ENCODE measurements at places on chromosomes 3 and 15.

GRCh38 chr3:194582196-194582905 lies 50.9 kb downstream of the TMEM44 start:
- DNase-seq, result no peak

- no peak for DNase-seq
Measured at GRCh38 chr3:9638155-9638554, 11.2 kb upstream of the MTMR14 start.

- peak; percentile 30 for DNase-seq
Measured at GRCh38 chr3:115245899-115246298, 98.8 kb upstream of the ZBTB20 start.

GRCh38 chr3:32442766-32443165 lies 51.1 kb downstream of the CMTM7 start:
- DNase-seq, result peak; percentile 28

DNA sequence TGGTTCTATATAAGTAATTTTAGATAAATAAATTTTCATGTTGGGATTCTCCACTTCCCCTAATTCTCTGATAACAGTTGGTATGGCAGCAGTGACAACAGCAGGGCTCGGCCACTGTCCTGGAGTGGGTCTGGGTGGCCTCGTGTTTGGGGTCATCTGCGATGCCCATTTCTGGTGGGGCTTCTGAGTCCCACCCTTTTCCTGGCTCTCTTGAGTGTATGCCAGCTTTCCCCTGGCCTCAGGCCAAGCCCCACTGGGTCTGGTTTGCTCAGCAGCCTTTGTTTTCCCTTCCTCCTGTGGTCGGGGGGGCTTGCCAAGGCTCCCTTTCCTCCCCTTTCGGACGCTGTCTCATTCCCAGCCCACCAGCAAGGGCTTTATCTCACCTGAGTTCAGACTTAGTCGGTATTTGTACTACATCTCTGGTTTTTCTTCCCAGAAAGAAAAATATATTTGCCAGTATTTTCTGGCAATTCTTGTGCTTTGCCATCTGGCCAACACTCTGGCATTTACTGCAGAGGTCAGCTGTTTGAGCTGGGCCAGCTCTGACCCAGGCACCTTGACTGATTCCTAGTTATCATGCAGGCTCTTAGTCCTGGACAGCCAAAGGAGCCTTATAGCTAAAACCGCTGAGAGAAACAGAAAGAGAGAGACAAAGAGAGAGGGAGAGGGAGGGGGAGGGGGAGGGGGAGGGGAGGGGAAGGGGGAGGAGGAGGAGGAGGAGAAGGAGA lies 35.2 kb downstream of the MYZAP start:
- DNase-seq, result no peak

DNA sequence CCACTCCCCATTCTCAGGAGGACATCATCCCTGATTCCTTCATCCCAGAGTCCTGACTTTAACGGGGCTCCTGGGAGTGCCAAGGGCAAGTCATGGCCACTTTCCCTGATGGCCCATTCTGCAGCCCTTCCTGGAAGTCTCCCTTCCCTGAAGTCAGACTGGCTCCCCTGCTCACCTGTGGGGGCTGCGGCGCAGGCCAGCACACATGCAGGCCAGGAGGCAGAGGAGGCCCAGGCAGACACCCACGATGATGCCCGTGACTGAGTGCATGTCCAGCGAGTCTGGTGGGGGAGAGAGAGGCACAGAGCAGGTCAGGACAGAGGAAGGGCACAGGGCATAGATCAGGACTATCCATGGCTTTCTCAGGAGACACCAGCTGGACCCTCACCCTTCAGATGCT lies 8.6 kb upstream of the IGDCC3 start:
- DNase-seq, result no peak

GRCh38 chr15:38748710-38749109 lies 184.1 kb upstream of the RASGRP1 start:
- DNase-seq, result no peak

DNA sequence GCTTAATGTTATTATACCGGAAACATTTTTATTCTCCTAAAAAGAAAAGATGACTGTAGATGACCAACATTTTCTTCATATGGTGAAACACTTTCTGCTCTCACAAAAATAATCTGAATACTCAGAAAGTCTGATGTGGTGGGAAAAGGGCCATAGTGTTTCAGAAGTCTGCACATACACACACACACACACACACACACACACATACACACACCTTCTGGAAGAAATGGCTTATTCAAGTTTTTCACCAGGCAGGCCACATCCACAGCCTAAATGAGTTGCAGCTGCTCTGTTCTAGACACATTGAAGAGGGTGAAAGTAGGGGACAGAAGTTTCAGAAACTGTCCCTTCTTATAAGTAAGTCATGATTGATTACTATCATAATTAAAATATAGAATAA lies 220.0 kb downstream of the ZMAT3 start:
- DNase-seq, result no peak

DNA sequence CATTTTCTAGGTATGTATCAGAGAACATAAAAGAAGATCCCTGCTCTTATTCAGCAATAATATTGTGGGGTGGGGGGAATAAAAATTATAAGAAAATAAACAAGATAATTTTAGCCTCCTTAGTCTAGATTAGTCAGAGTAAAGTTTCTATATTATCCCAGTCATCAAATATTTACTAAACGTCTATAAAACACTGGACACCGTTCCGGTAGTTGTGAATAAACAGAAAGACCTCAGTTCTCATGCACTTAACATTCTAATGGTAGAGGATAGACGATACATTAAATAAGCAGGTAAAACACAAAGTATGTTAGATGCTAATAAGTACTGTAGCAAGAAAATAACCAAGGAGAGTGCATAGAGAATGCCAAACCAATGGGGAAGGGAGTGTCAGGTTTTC lies 425.0 kb downstream of the GBE1 start:
- DNase-seq, result no peak

- DNase-seq, result no peak
Measured at GRCh38 chr3:194306109-194306686, 44.9 kb downstream of the CPN2 start.

- DNase-seq, result no peak
Measured at GRCh38 chr3:129352045-129352444, 73.4 kb downstream of the HMCES start.

GRCh38 chr3:177824841-177825240 lies 627.6 kb upstream of the TBL1XR1 start:
- no peak for DNase-seq

GRCh38 chr3:66629982-66630368 lies 129.2 kb upstream of the LRIG1 start:
- DNase-seq, result no peak

GRCh38 chr15:78621810-78622402 lies 1.1 kb upstream of the CHRNA3 start:
- DNase-seq, result no peak

DNA sequence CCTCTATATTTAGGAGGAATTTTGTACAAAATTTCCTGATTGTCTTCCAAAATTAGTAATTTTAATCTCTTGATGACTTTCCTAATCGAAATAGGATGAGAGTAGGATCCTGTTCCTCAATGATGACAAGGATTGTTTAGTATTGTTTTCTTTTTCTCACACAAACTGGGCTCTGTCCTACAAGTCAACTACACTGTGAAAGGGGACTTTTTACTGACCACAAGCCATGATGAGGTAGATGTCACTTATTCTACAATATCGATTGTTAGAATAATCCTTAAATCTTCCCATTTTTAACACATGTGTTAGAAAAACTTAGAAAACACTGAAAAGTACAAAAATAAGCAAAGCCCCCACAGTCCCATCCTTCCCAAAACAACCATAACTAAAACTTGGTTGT lies 35.8 kb upstream of the TSC22D2 start:
- DNase-seq, result no peak

GRCh38 chr3:52433996-52434479 lies 10.9 kb downstream of the SEMA3G start:
- DNase-seq, result no peak

DNA sequence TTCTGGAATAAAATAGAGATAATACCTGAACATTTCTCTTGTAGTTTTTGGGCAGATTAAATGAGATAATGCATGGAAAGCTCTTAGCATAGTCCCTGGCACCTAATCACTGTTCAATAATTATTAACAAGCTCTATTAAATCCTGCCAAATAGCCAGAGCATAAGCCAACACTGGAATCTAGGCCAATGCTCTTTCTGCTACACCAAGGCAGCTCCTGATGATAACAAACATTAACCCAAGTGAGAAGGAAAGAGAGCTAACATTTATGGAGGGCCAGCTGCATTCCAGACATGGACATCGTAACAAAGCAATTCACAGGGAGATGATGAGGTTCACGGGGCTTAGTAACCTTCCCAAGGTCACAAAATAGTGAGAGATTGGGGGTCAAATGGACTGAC lies 23.3 kb downstream of the LARP6 start:
- no peak for DNase-seq

DNA sequence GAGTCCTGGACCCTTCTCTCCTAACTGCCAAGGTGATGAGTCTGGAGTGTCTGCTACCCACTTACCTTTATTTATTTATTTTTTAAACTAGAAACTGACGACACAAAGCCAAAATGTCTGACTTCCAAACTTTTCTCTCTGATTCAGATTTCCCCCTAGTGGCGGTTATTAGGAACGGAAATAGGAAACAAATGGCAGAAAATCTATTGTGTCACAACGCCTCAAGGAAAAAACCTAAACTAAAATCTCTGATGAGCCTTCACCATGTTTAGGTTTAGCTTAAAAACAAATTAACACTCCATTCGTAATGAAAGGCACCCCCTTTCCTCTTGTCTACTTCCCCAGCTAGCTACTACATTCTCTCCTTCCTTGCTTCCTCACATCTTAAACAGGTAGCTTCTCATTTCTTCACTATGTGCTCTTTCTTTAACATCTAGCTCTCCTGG lies 94.0 kb upstream of the MEX3B start:
- peak; percentile 67 for DNase-seq

DNA sequence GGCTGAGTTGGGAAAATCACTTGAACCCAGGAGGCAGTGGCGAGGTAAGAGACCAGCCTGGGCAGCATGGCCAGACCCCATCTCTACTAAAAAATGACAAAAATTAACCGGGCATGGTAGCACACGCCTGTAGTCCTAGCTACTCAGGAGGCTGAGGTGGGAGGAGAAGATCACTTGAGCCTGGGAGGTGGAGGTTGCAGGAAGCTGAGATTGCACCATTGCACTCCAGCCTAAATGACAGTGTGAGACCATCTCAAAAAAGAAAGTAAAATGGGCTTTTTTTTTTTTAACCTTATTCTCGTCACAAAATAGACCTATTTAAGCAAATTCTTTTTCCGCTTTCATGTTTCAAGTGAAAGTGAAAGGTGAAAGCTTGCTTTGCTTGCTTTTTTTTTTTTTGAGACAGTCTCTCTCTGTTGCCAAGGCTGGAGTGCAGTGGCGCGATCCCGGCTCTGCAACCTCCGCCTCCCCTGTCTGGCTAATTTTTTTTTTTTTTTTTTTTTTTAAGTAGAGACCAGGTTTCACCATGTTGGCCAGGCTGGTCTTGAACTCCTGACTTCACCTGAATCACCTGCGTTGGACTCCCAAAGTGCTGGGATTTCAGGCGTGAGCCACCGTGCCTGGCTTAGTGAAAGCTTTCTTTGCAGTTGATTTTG lies 3.6 kb downstream of the PDIA3 start:
- DNase-seq, result peak; percentile 29

GRCh38 chr3:189570916-189571315 lies 60.3 kb upstream of the TP63 start:
- no peak for DNase-seq

DNA sequence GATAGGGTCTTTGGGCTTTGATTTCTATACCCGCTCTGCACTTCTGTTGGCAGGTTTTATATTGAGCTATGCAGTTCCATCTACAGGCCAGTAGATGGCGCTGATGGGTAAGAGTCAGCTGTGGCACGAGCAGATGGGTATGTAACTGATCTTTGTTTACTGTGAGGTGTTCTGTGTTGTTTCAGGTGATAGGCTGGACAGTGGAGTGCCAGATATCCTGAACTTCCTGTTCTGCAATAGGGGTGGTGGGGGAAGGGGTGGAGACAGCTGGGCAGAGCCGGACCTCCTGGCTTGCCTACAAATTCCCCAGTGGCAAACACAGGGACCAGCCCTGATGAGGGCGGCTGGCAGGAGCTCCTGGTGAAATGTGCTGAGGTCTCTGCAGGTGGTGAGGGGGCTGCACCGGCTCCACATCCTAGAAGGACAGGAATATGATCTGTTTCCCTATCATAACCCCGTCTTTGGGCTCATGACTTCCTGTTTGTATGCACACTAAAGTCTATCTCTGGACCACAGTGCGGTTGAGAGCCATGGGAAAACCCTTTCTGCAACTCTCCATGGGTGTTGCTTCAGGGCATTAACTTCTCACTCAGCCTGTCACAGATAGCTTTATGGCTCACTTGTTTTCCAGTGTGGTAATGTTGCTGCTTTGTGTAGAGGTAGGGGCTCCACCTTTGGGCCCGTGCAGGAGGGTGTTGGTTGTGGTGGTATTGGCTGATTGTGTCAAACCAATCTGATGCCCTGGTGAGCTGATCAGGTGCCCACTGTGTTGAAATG lies 13.4 kb upstream of the FAM98B start:
- DNase-seq, result peak; percentile 61

DNA sequence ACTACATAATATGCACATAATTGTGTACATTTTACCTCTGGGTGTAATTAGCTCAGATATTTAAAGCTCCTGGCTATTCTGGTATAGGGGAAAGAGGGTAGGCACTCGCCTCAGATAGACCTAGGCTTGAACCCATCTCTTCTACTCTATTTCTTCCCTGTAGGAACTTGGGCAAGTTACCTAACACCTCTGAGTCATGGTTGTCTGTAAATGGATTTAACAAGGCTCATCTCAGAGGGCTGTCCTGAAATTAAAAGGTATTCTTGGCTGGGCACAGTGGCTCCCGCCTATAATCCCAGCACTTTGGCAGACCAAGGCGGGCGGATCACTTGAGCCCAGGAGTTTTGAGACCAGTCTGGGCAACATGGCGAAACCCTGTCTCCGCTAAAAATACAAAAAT lies 30.7 kb downstream of the NANOGP8 start:
- no peak for DNase-seq

- DNase-seq, result peak; percentile 51
Measured at GRCh38 chr3:12318758-12319621, 30.1 kb downstream of the PPARG start.

DNA sequence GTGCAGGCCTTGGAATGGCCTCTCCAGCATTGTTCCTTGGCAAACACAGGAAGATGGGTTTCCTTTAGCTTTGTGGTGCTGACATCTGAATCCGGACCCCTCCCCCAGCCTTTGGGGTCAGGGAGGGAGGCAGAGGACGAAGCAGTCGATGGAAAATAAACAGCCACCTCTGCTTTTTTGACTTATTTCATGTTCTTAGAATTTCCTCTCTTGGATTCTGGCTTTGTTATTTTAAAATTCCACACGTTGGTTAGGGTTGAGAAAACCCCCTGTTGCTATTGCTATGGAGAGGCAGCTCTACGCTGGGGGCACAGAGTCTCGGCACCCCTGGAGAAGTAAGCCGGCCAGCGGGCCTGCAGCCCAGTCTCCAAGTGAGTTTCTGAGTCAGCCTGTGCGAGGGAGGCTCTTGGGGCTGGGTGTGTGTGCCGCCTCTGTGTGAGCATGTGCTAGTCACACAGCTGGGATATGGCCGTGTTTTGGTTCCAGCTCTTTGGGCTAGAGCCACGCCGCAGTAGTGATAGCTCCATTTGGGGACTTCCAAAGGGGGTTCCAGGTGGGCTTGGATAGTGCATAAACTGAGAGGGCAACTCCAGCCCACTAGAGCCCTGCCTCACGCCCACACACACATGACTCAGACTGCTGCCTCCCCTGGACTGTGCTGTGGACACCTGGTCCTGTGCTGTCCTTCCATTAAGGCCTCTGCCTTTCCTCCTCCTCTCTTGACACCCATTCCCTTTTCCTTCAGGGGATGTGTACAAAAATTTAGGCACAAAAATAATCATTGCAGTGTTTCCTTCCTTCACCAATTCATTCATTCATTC lies 58.8 kb downstream of the AMOTL2 start:
- peak; percentile 91 for DNase-seq
